ENCODE measurements at places on chromosomes 2 and 18. TPM values are rescaled to one million over a fixed set of nuclear protein-coding genes. Genes with fewer than 3 reads are reported as not detected.

Gene GRP
- total RNA-seq, result not detected

Gene SFXN5
- total RNA-seq, result 23.9 TPM

Gene MGAT5
- 26.6 TPM for total RNA-seq

Gene FLACC1
- not detected for total RNA-seq

Gene KCNG2
- 0.14 TPM for total RNA-seq

Gene RIT2
- 0.26 TPM for total RNA-seq

Gene LRP2
- total RNA-seq, result 1.3 TPM

Gene GKN2
- not detected for total RNA-seq

Gene GPR17
- not detected for total RNA-seq

Gene LAMA1
- 17.5 TPM for total RNA-seq

Gene FOSL2
- total RNA-seq, result 3.5 TPM

Gene MAP2
- total RNA-seq, result 1.6 TPM

Gene CBLN2
- not detected for total RNA-seq

Gene LRRC30
- total RNA-seq, result not detected

Gene SOX11
- 26.6 TPM for total RNA-seq

Gene DNER
- 0.70 TPM for total RNA-seq

Gene EN1
- total RNA-seq, result not detected

Gene GFPT1
- 39.0 TPM for total RNA-seq
